ENCODE measurements at places on chromosomes 12 and 14.

- no peak for DNase-seq
These were observed 29.4 kb upstream of the ACTN1 start for GRCh38 chr14:69008421-69008884.

- DNase-seq, result no peak
These were observed 42.1 kb downstream of the STXBP6 start for GRCh38 chr14:25007832-25008231.

DNA sequence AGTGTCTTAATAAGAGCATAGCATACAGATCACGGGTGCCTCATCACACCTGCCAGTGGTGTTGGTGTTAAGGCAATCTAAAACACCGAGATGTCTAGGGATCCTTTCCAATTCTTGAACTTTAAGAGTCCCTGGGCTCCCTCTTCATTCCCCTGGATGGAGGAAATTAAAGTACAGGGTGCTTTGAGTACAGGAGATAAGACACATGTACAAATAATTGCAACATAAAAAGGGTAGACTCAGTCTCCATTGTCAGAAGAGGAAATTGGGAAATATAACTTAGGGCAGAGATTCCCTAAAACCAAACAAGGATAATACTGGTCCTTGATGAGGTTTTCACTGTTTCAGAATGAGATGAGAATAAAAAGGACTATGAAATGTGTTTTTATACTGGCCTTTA is 34.9 kb downstream of the SCFD1 start:
- no peak for DNase-seq

GRCh38 chr12:126432780-126433179 is 1367.5 kb downstream of the AACS start:
- no peak for DNase-seq

DNA sequence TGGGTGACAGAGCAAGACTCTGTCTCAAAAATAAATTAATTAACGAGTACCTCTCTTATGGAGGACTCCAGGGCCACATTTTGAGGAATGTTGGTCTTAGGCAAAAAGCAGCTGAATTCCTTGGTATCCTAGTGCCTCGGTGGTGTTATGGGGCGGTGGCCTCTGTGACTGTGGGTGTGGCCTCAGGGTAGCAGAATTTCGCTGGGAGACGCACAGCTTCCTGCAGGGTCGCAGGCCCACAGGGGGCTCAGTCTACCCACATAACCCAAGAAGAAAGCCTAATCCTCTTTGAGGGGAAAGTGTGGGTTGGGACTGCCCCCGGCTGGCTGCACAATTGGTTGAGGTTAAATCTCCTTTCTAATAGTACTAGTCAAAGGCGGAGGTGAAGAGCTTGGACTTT is 11.2 kb upstream of the SERPINA4 start:
- DNase-seq, result no peak
